ENCODE measurements at places on chromosomes 5 and 9.

GRCh38 chr9:114552706-114553105 lies 34.9 kb upstream of the ATP6V1G1 start:
- peak; percentile 31 for DNase-seq

GRCh38 chr9:129237164-129237611 lies 59.1 kb upstream of the IER5L start:
- peak; percentile 68 for DNase-seq

DNA sequence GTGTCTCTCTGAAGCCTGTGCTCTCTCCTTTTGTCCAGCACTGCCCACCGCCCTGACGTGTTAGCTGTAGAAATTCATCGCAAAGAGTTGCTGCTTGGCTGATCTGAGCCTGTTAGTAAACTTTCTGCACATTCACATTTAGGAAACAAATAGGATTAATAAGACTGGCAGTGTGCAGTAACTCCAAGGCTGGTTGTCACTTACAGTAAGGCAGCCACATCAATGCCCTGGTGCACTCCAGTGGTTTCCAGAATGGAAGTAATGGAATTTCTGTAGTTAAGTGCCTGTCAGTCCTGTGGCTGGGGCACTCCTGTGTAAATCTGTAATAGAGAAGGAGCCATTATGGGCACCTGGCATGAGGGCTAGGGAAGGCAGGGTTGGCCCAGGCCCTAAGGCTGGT lies 70.6 kb downstream of the DOCK2 start:
- peak; percentile 24 for DNase-seq

GRCh38 chr5:10702911-10703491 lies 58.0 kb downstream of the DAP start:
- DNase-seq = peak; percentile 58

- no peak for DNase-seq
Observed at GRCh38 chr5:66362687-66363086, 218.6 kb downstream of the SREK1 start.

- DNase-seq = no peak
Observed at GRCh38 chr5:155260798-155261197, 247.2 kb downstream of the KIF4B start.

GRCh38 chr5:44842496-44843282 lies 33.9 kb downstream of the MRPS30 start:
- no peak for DNase-seq
